Psoas muscle (tissue), 8 donors: ENCODE measurements at places on chromosomes 5 and 9. TPM values are rescaled to one million over a fixed set of nuclear protein-coding genes. Genes with fewer than 3 reads are reported as not detected.

DNA sequence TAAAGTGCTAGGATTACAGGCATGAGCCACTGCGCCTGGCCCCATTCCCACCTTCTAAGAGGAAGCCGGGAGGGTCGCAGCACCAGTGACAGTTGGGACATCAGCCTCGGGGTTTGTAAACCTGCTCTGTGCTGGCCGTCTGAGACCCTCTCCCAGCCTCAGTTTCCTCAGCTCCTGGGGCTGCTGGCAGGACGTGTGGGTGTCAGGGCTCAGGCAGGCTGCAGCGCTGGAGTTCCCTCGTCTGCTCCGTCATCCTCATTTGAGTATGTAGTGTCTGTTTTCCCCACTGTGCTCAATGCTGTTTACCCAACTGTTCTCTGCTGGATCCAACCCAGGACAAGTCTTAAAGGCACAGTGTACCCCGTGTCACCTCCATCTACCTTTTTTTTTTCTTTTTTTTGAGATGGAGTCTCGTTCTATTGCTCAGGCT lies 2.0 kb upstream of the NINJ1 start:
- H3K36me3 ChIP-seq, result no peaks in the 10 kb centered on the region
- H3K4me3 ChIP-seq, result peak overlapping the region; percentile 49
- peaks cover 32% of the 10 kb centered on the region for H3K4me1 ChIP-seq
- H3K27me3 ChIP-seq, result no peaks in the 10 kb centered on the region
- DNase-seq, result peak; percentile 69
- peak overlapping the region; percentile 98 for H3K27ac ChIP-seq

DNA sequence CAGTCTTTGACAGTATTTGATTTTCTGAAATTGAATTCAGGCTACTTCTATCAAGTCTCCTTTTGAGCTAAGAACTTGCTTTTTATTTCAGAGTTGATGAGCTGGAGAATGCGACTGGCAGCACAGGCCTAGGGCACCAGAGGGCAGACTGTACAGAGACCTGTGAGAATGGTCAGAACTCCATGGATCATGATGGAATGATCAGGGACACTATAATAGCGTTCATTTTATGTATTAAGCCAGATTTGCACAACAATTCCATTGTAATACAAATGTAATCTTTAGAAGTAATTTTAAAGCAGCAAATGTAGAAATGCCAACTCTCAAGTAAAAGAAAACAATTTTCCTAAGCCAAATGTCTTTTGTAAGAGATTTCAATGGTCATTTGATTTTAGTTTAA lies 902.4 kb downstream of the NR2F1-AS1 start:
- no peaks in the 10 kb centered on the region for H3K36me3 ChIP-seq
- H3K4me3 ChIP-seq, result no peak overlapping the region
- no peaks in the 10 kb centered on the region for H3K4me1 ChIP-seq
- H3K27me3 ChIP-seq, result no peaks in the 10 kb centered on the region

DNA sequence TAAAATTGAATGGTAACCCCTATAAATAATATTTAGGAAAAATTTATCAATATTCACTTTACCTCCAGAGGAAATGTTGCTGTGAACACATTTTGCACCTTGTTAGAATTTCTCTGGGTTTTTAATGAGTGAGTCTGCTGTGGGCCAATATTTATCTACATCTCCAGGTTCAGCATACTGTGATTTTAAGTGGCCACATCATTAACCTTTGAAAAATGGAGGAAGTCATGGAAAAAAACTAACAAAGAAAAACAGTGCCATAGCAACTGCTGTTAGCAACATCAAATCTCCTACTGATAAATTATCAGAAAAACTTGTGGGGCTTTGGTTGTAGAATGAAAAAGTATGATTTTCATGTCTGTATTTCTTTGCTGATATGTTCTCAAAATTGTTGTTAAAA lies 55.0 kb downstream of the CD180 start:
- H3K4me1 ChIP-seq, result no peaks in the 10 kb centered on the region
- H3K4me3 ChIP-seq, result no peak overlapping the region
- DNase-seq, result no peak
- no peak overlapping the region for H3K27ac ChIP-seq
- H3K27me3 ChIP-seq, result no peaks in the 10 kb centered on the region

GRCh38 chr5:172816925-172817562 lies 17.0 kb upstream of the ERGIC1 start:
- H3K27ac ChIP-seq, result no peak overlapping the region
- no peak for DNase-seq
- H3K4me1 ChIP-seq, result peaks cover 5% of the 10 kb centered on the region
- no peak overlapping the region for H3K4me3 ChIP-seq

The GPR150 gene
- 0.64 TPM for polyA plus RNA-seq

The C5orf46 gene
- polyA plus RNA-seq, result not detected

The ZBED3 gene
- 1.3 TPM for polyA plus RNA-seq

The IL3 gene
- polyA plus RNA-seq, result not detected
